ENCODE measurements at places on chromosomes 5 and 9. TPM values are rescaled to one million over a fixed set of nuclear protein-coding genes. Genes with fewer than 3 reads are reported as not detected.

Gene CENPK
- total RNA-seq: 20.9 TPM

Gene TRIP13
- total RNA-seq: 5.6 TPM

Gene OCLN
- total RNA-seq: 1.0 TPM

Gene DIPK1B
- total RNA-seq: 2.2 TPM
